ENCODE measurements at places on chromosomes 3 and 15. TPM values are rescaled to one million over a fixed set of nuclear protein-coding genes. Genes with fewer than 3 reads are reported as not detected.

GRM7 gene
- total RNA-seq = not detected

CLRN1 gene
- total RNA-seq = not detected

VWA5B2 gene
- 0.46 TPM for total RNA-seq

ACTC1 gene
- total RNA-seq = not detected

CAPN3 gene
- total RNA-seq = 0.15 TPM

NDN gene
- total RNA-seq = 0.10 TPM

IP6K2 gene
- 52.0 TPM for total RNA-seq

CD86 gene
- not detected for total RNA-seq

CHRM5 gene
- 0.06 TPM for total RNA-seq

PTPRG gene
- total RNA-seq = 2.2 TPM

KNG1 gene
- not detected for total RNA-seq

TRIM42 gene
- total RNA-seq = not detected

PPP1R14D gene
- not detected for total RNA-seq

TLR9 gene
- total RNA-seq = 0.09 TPM

C3orf52 gene
- total RNA-seq = 11.3 TPM

Data from A549 treated with GW870086 at 1 μM for 4 hours (cell line).